CD4-positive, alpha-beta T cell treated with Interleukin-4 for 1 hour (primary cell): ENCODE measurements at places on chromosomes 7 and 10.

DNA sequence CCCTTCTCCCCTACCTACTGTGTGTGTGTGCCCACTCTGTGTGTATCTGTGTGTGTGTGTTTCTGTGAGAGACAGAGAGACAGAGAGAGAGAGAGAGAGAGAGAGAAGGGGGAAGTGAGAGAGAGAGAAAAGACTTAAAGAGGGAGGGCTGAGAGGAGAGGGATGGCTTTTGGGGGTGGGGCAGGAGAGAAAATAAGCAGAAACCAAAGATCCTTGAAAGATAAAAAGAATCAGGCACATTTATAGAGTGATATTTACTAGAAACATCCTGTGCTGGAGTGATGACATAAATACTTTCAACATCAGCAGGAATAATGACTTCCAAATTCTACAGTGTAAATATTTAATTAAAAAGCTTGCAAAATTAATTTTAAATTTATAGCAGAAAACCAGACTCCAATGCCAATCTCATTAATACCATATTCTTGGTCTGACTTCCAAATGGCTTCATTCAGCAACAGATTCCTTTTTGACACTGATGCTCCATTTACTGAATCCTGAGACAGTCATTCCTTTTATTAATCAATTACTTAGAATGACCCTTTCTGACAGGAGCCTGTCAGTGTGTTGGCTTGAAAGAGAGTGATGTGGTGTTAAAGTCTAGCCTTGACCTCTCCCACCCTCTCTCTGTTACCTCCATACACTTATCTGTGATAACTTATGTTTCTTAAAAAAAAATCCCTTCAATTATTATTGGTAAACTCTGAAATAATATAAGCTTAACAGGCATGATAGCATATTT is 41.7 kb upstream of the WNT2 start:
- no peak for DNase-seq

DNA sequence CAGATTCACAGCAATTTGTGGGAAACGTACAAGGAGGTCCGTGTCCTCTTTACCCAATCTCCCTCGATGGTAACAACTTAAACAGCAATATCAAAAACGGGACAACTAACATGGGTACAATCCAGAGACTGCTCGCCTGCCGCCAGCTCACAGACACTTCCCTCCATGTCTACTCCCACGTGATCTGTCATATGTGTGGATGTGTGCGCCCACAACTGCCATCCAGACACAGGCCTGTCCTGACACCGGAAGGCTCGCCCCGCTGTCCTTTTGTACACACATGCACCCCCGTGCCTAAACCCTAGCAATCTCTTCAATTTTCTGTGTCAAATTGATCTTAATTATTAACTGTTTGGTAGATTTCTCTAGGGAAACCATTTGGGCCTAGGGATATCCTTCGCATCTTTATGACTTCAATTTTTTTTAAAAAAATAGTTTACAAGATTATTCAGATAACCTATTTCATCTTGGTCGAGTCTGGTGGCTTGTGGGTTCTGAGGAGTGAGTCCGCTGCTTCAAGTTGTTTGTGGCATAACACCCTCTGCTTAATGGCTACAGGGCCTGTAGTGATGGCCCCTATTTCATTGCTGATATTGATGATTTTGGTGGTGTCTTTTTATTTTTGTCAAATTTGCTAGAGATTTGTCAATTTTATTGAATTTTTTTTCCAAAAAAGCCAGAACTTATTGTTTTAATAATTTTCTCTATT is 260.6 kb downstream of the MAD1L1 start:
- DNase-seq, result no peak

- DNase-seq, result no peak
Measured at GRCh38 chr7:100753750-100754149, 20.4 kb downstream of the ZAN start.

DNA sequence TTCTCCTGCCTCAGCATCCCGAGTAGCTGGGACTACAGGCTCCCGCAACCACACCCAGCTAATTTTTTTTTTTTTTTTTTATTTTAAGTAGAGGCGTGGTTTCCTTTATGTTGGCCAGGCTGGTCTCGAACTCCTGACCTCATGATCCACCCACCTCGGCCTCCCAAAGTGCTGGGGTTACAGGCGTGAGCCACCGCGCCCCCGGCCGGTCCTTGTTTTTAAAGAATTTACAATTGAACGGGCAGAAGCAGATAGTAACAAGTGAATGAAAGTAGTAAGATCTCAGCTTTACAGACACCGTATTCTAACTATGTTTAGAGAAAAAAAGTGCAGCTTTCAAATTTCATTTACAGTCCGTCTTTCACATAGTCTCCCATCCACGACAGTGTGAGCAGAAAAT is 112.5 kb upstream of the VWC2 start:
- DNase-seq, result no peak

GRCh38 chr10:132631338-132631735 is 93.8 kb downstream of the INPP5A start:
- no peak for DNase-seq

DNA sequence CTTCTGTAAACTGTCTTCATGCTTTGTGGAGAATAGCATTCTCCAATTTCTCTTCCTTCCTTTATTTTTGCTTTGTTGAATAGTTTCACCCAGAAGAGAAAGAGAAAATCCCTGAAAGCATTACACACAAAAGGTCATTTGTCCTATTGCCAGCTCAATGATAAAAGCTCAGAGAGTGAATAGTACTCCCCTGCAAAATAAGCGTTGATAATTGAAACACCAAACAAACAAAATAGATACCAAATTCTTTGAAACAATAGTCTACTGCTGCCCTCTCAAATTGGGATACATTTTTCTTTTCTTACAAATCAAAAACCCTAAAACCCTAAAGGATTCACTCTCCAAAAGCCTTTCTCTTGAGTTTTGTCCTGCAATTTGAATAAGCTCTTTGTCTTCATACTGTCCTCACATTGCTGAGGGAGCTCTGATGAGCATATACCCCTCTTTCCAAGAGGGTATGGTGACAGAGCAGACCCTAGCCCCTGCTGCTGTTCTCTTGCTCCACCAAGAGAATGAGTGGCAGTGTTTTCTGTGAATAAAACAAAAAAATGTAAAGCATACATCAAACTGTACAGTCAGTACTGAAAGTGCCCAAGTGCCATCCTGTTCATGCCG is 134.4 kb downstream of the CSTF2T start:
- no peak for DNase-seq

GRCh38 chr10:87608756-87609155 is 50.9 kb upstream of the PAPSS2 start:
- no peak for DNase-seq

- DNase-seq, result no peak
Measured at GRCh38 chr10:123575105-123575504, 91.0 kb upstream of the GPR26 start.

DNA sequence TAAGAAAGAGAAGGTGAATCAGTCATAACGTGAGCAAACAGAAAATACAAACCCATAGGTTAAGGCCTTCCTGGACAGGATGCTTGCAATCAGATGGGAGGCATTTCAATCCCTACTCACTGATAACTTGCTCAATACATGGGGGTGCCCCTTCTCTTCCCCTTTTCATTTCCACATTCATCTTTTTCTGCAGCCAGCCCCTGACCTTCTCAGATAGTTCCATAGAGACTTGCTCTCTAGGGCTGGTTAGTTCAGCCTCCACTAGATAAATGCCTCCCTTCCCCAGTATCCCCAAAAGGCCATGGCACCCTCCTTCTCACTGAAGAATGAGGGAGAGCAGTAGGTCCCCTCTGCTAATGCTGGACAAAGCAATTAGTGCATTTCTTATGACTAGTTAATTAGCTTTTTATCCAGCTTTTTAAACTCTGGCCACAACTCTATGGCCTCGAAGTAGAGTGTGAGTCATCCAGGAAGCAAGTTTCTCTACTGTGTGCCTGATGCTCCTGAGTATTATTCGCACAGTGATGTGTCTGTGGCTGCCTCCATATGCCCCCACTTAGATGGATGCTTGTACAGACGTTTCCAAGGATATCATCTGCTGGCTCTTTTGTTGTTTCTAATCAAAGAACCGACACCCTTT is 12.7 kb downstream of the CHN2 start:
- no peak for DNase-seq

GRCh38 chr10:20593649-20594048 is 303.5 kb downstream of the NEBL start:
- DNase-seq, result no peak

- no peak for DNase-seq
Measured at GRCh38 chr10:72796042-72796441, 97.5 kb upstream of the OIT3 start.

GRCh38 chr10:71550628-71551027 is 153.9 kb downstream of the CDH23 start:
- DNase-seq, result no peak

GRCh38 chr7:127527561-127527960 is 57.8 kb downstream of the GCC1 start:
- DNase-seq, result no peak

DNA sequence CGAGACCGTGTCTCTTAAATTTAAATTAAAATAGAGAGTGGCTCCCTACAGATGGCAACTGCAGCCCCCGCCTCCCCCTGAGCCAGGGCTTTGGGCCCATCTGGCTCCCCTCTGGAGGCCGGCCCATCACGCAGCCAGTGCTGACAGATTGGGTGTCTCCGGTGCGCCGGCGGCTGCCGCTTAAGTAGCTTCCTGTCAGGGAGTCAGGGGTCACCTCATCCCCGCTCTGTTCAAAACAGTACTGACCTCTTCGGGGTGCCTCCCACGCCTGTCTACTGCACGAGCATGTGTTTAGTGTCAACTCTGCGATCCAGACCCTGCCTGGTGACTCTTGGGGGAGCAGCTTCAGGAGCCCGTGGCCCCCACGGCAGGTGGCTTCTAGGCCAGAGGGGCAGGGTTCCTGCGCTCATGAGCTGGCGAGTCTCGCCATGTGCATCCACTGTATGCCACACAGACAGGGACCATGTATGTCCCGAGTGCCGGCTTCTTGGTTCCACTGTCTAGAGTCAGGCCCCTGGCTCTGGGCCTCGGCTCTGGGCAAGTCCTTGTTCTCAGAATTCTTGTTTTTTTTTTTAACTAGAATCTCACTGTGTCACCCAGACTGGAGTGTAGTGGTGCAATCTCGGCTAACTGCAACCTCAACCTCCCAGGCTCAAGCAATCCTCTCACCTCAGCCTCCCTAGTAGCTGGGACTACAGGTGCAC is 36.1 kb downstream of the KCTD7 start:
- DNase-seq, result no peak

DNA sequence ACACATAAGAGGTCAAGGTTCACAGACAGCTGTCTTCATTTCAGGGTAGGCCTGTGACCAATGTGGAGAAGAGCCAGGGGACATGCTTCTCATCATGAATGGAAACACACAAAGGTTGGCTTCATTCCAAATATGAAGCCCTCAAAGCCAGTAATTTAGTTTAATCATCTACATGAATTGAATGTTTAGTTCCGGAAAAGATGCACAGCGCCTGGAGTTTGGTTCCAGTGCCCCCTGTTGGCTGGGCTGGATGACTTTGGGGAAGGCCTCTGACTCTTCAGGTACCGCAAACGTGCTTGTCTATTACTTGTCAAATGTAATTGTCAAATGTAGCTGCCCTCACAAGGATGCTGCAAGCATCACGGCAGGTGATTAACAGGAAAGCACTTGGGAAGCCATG is 130.7 kb downstream of the ADRA2A start:
- DNase-seq, result peak; percentile 9

DNA sequence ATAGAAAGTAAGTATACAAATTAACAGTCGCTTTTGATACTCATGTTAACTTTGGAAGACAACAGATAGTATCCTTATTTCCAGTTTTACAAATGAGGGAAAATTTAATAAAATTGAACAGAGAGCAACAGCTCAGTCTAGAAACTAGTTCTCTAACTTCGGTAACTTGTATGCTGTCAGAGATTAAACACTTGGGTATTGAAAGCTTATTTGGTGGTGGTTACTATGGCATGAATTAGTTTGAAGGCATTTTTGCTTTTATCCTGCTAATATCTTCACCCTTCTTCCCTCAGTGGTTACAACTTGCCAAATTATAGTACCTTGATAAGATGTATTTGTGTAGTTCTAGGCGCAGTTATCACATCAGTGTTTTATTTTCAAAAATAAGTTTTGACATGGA is 7.2 kb downstream of the WAC start:
- DNase-seq, result no peak

DNA sequence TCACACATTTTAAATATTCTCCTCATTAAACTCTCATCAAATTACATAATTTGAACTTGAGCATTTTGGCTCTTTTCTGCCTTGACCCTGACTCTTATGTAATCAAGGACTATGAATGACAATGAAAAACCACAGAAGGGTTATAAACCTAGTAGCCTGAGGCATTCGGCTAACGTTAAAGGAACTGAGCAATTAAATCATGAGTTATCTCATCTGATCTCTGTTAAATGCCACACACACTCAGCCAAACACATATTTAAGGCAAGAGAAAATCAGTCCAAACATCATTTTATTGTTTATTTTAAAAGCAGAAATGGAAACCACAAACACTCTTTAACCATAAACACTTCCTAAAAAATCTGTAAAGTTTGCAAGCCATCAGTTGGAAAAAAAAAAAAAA is 204.3 kb downstream of the DGKI start:
- DNase-seq, result no peak

GRCh38 chr10:124541076-124541903 is 79.7 kb downstream of the LHPP start:
- no peak for DNase-seq

DNA sequence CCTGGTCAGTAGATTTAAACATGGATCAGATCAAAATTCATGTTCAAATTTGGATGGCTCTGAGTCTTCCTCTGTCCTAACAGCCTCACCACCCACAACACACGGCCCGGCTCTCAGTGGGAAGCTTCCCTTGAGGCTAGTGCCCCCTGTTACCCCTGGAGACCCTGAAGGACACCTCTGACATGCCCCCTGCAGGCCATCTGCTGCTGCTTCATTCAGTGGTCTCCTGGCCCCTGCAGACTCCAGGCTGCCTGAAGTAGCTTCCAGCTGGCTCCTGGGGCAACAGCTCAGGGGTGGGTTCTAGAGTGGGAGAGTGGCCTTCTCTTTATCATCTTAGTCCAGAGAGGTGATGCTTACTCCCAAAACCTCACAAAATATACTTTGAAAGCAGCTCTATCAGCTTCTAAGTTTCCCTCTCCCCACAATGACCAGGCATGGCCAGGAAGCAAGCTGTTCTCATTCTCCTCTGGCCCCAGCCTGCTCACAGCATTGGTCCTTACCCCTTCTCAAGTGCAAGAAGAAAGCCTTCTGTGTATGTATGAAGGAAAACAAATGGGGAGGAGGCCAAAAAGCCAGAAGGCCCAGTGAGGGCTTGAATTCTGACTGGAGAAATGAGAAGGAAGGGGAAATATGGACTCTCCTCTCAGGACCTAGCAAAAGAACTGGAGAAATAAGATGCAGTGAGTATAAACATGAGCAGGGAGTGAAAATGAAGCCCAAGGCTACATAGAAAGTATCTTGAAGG is 189.6 kb upstream of the INHBA start:
- no peak for DNase-seq

- DNase-seq, result no peak
Measured at GRCh38 chr7:150803161-150803860, 2.7 kb downstream of the TMEM176A start.

GRCh38 chr7:106421181-106421762 is 136.5 kb upstream of the NAMPT start:
- peak; percentile 51 for DNase-seq

- DNase-seq, result peak; percentile 69
Measured at GRCh38 chr10:14543046-14543903, 212.6 kb upstream of the FRMD4A start.
